Adrenal gland (tissue), 19 donors: ENCODE measurements at places on chromosomes 1 and 21. TPM values are rescaled to one million over a fixed set of nuclear protein-coding genes. Genes with fewer than 3 reads are reported as not detected.

The PYHIN1 gene
- total RNA-seq = 0.50 TPM

The OR2L3 gene
- total RNA-seq = not detected

The CFAP107 gene
- total RNA-seq = not detected

The GABRD gene
- 1.2 TPM for total RNA-seq

The SPRR2G gene
- total RNA-seq = not detected

The SEMA4A gene
- total RNA-seq = 1.8 TPM

The FCRL5 gene
- total RNA-seq = not detected

DNA sequence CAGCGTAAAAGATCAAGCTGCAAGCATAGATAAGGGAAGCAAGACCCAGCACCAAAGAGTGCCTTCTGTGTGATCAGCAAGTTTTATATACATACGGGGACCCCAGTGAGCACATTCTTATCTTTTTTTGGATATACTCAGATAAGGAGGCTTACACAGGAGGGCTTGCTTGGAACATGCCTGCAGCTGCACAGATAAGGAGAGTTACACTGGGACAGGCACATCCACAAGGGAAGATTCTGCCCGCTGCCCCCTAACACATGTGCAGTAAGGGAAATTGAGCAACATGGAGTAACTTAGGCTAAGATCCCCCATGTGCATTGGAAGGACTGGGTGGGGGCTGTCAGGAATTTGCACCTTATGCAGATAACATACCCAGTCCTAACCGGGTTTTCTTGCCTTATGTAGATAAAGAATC, 1334.8 kb downstream of the MRPL39 start:
- no peak for DNase-seq

- DNase-seq = no peak
Measured at GRCh38 chr1:116999596-116999995, 2.0 kb upstream of the CD101 start.

DNA sequence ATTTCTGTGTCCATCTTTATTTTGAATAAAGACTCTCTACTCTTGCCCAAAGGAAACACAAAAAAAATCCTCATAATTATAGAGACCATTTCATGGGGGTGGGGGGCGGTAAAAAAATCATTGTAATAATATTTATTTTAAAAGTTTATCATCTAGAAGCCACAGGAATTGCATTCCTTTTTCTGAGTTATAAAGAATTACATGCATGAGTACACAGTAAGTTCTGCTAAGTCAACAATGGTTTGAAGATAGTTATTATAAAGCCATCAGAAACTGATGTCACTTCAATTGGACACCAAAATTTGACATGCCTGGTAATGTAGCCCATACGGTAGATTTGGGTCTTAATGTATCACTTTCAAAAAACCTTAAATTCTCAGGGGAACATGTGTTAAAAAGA, 478.1 kb upstream of the NR5A2 start:
- no peak for DNase-seq

DNA sequence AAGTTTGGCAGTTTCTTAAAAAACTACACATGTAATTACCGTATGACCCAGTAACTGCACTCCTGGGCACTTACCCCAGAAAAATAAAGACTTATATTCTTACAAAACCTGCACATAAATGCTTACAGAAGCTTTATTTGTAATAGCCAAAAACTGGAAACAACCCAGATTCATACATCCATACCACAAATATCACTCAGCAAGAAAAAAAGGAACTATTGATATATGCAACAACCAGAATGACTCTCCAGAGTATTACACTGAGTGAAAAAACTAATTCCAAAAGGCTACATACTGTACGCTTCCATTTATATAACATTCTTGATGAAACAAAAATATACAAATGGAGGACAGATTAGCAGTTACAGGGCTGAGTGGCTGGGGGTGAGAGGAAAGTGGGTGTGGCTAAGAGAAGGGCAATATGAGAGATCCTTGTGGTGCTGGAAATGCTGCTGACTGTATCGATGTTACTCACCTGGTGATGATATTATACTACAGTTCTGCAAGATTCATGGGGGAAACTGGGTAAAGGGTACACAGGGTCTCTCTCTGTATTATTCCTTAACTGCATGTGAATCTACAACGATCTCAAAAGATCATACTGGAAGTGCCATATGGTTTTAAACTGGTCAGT, 96.0 kb upstream of the GNG4 start:
- DNase-seq = no peak

GRCh38 chr1:111507411-111508201, 4.2 kb upstream of the ADORA3 start:
- peak; percentile 81 for DNase-seq

- no peak for DNase-seq
Measured at GRCh38 chr21:37341254-37341960, 25.2 kb upstream of the DYRK1A start.

- no peak for DNase-seq
Measured at GRCh38 chr1:159282118-159282517, 20.0 kb upstream of the FCER1A start.

GRCh38 chr1:203126866-203127665, 460 bp upstream of the ADORA1 start:
- DNase-seq = no peak

- DNase-seq = no peak
Measured at GRCh38 chr1:223230161-223230881, 87.3 kb upstream of the TLR5 start.

GRCh38 chr1:42993502-42994136, 35.0 kb upstream of the SLC2A1 start:
- DNase-seq = no peak

GRCh38 chr1:111032295-111032897, 68.7 kb upstream of the LRIF1 start:
- DNase-seq = no peak

- DNase-seq = no peak
Measured at GRCh38 chr21:42384156-42384945, 11.5 kb downstream of the TMPRSS3 start.

DNA sequence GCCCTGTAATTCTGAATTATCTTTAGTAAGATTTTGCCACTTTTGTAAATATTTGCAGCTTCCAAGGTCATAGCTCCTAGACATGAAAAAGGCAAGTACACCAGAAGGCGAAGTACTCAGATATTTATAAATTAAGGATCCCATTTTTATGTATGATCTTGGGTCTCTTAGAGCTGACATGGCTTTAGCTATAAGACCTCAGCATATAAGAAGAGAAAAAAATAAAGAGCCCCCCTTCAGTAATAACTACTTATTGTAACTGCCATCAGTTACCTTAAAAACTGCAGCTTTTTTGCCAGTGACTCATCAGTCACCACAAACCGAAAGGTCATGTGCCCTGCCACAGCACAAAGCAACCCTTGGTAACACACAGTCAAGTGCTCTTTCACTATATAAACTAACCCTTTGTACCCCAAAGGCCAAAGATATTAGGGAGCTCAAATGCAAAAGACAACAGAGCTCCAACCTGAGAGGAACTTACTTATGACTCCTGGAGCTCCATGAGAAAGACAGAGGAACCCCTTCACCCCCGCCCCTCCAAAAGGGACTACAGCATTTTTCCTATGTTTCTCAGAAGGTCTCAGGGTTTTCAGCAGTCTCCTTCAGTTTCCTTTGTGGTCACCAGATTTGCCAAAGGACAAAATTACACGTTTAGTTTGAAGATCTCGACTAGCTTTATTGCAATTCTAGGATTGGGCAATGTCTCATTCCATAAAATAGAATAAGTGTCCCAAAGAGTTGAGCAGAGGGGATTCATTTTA, 219.8 kb upstream of the DUSP10 start:
- no peak for DNase-seq

GRCh38 chr1:224116131-224116530, 2.2 kb downstream of the FBXO28 start:
- no peak for DNase-seq

- no peak for DNase-seq
Measured at GRCh38 chr1:45221716-45222115, 15.3 kb upstream of the ZSWIM5 start.

GRCh38 chr1:198696211-198696610, 57.4 kb downstream of the PTPRC start:
- no peak for DNase-seq

- DNase-seq = no peak
Measured at GRCh38 chr1:109271458-109271857, 11.5 kb downstream of the PSRC1 start.

DNA sequence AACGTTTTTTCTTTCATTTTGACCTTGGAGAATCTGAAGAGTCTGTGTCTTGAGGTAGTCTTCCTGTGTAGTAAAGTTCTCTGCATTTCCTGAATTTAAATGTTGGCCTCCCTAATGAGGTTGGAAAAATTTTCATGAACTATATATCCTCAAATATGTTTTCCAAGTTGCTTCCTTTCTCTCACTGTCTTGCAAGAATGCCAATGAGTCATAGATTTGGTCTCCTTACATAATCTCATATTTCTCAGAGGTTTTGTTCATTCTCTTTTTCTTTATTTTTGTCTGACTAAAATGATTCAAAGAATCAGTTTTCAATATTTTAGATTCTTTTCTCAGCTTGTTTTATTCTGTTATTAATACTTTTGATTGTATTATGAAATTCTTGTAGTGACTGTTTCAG, 87.6 kb downstream of the DRAM2 start:
- no peak for DNase-seq

GRCh38 chr21:46219591-46220239, 8.9 kb downstream of the LSS start:
- DNase-seq = no peak
